SJSA1 (cell line): ENCODE measurements at places on chromosomes 2 and 18.

- peak; percentile 91 for DNase-seq
These were observed 352.6 kb downstream of the SS18 start for GRCh38 chr18:25737710-25738311.

GRCh38 chr2:38836791-38837190 lies 38.9 kb downstream of the DHX57 start:
- DNase-seq = no peak

DNA sequence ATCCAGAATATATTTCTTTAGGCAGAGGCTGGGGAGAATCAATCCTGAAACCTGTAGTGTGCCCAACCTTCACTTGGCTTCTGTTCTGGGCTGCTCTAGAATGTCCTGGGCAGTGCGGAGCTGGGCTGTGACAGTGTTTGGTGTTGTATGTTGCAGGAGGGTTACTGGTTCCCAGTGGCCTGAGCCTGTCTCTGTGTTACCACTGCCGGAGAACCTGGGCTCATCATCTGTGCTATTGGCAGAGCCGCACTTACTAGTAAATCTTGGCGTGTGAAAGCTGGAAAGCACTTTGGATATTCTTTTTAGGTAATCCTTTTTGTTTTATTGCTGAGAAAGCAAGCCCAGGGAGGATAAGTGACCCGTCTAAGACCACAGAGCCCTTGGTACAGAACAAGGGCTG lies 412.9 kb downstream of the SLC4A3 start:
- DNase-seq = no peak

DNA sequence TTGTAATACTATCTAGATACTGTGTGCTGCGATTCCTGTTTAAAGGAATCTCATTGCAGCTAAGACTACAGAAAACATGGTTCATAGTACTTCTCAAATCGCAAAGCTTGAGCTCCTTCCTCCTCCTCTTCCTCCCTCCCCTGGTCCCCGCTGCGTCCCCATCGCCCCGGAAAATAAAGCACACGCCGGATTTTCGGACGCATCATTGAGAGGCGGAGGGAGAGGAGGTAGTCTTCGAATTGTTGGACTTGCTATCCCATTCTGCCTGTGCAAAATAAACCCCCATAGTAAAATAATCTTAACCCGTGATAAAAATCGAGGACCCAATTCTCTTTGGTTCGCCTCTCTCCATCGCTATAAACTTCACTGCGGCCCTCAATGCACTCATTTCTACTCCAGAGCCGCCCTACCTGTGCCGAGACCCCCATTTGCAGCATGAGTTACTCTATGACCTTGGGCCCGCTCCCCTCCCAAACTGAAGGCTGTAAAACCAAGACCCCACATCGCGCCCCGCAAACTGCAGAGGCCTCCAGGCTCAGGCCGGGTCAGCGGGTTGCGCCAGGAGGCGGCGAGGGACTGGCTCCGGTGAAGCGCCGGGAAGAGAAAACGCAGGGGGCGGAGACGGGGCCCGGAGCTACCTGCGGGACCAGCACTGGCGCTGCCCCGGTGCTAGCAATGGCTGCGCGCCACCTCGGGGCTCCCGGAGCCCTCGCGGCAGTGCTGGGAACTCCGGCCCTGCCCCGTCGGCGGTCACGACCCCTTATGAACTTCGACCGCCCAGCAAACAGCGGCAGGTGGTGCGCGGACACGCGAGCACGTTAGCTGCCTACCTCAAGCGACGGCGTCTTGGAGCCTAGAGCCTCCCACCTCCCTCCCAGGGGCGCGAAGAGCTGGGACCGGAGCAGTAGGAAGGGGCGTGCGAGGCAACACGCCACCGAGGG lies 649 bp downstream of the ESCO1 start:
- DNase-seq = peak; percentile 2

GRCh38 chr2:236887531-236887930 lies 198.2 kb upstream of the COPS8 start:
- peak; percentile 55 for DNase-seq

DNA sequence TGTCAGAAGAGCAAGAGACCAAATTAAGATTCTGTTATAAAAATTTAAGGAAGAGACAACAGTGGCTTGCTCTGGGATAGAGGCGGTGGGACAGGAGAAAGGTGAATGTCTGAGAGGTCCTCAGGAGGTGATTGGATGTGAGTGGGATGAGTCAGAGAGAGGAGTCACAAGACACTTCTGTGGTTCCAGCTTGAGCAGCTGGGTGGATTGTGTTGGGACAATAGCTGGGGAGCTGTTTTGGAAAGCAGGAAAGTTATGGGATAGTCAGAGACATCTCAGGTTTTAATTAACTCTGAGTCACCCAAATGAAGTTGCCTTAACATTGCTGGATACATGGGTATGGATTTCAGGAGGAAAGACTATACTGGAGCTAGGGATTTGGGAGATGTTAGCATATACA lies 218.0 kb upstream of the TRIB2 start:
- peak; percentile 63 for DNase-seq

GRCh38 chr2:164554487-164554886 lies 66.8 kb downstream of the GRB14 start:
- no peak for DNase-seq

GRCh38 chr2:64502860-64503259 lies 21.3 kb upstream of the AFTPH start:
- no peak for DNase-seq

DNA sequence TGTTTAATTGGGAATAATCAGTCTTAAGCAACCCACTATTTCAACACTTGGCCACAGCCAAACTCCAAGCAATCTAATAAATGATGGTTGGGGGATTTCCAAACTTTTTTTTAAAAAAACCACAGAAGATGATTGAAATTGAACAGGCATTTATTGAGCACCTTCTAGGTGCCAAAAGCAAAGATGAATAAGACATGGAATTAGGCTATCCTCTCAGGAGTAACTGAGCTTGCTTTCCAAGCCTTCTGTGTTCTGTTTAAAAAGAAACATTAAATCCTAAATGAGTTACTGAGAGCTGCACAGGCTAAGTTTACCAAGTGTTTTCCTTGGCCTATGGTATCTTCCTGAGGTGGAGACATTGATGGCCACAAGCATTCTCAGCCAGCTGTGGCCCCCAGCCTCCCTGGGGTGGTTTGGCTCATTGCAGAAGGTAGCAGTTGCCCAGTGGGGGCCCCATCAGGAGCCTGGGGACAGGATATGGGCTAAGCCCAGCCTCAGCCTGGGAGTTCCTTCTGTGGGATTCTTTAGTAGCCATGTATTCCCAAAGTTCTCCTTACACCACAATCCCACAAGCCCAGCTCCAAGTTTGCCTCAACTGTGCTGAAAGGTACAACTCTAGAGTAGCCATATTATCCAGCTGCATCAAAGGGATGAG lies 174.3 kb downstream of the C1D start:
- no peak for DNase-seq

DNA sequence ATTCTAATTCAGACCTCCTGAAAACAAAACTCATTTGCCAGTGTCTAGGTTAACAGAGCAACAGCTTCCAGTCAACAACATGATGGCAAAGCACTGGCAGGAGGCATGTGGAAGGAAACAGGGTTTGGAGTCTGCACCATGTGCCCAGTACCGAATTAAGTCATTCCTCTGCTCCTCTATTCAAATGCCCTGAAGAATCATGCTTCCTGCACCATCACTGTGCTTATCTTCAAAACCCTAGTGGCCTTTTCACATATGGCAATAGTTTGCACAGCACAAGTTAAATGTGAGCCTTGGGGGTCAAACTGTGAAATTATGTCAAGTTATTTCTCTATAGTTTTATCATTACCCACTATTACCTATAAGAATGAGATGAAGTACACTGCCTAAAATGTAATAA lies 75.4 kb upstream of the GRB14 start:
- no peak for DNase-seq

DNA sequence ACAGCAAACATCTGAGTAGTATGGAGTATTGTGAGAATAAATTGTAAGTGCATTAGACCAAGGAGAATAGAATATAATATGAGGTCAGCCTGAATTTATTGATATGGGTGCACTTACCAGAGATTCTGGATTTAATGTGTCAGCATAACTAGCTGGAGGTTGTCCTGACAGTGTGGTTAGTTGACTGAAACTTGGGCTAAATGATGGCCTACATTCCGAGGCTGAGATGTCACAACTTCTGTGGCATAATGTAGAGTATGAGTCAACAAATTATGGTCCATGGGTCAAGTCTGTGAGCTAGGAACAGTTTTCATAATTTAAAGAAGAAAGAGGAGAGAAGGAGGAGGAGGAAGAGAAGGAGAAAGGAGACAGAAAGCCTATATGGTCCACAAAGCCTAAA lies 127.6 kb downstream of the QPCT start:
- no peak for DNase-seq

DNA sequence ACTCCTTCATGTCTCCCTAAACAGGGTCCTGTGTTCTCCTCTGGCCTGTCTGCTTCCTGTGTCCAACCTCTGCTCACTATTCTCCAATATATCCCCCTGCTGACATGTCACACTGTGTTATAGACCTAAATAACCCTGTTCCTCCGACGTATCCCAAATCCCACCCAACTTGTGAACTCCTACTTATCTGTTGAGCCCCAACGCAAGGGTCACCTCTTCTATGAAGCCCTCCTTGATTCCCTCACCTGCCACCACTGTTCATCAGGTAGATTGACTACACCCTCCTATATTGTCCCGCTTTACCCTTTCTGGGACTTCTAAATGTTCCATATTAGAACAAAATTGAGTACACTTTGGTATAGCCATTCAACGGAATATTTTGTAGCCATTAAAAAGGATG lies 42.1 kb downstream of the PCARE start:
- DNase-seq = no peak

DNA sequence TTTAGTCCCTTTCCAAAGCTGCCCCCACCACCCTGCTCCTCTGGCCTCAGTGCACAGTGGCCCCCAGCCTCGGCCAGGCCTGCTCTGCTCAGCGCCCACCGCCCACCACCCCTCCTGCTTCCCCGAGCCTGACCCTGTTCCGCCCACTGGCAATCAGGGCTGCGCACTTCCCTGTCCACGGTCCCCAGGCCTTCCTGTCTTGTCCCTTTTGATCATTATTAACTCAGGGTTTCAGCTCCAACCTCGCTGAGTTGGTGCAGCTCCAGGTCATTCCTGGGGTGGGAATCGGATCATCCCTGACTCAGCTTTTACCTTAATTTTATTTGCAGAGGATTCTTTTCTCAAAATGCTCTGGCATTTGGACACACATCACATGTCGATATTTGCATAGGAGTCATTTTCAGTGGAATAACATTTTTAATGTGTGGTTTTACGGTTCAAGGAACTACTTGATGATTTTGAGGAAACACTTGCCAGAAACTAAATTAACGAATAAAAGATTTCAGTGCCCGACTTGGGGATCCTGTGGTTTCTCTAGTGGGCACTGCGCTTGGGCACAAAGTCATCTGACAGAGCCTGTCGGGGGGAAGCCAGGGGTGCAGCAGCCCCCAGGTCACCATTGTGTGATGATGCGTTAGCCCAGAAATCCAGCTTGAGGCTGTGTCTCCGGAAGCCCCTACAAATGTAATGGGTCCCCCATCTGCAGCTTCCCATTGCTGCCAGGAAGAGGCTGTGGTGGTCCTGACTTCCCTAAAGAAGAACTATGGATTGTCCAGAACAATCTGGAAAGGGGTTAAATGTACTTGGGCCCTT lies 1.0 kb upstream of the ESPNL start:
- DNase-seq = no peak

GRCh38 chr2:222798528-222798927 lies 62.3 kb upstream of the ACSL3 start:
- DNase-seq = no peak
